Osteocyte (in vitro differentiated cells): ENCODE measurements at places on chromosomes 2 and 18. TPM values are rescaled to one million over a fixed set of nuclear protein-coding genes. Genes with fewer than 3 reads are reported as not detected.

Gene SLC11A1
- 0.16 and 0.21 TPM in 2 replicates for total RNA-seq

Gene RIT2
- total RNA-seq = not detected in 2 replicates

DNA sequence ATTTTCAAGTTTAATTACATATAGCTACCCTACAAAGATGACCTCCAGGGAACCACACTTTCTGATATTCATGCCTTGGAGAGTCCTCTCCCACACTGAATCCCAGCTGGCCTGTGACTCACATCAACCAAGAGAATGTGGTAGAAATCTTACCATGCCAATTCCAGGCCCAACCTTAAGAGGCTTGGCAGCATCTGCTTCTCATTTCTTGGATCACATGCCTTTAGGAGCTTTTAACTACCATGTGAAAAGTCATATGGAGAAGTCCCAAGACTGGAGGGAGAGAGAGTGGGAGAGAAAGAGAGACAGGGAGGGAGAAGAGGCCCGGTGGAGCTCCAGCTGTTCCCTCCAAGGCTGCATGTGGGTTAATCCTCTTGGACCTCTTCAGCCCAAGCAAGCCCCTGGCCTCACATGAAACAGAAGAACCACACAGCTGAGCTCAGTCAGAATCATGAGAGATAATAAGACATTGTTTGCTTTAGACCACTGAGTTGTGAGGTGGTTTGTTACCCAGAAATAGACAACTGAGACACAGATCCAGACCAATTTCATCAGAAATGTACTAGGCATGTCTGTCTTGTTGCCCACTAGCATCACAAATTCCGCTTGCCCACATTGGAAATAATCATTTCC, 190.7 kb downstream of the MTCL1 start:
- no peaks in the 10 kb centered on the region for H3K36me3 ChIP-seq
- peak overlapping the region; percentile 67 for H3K27ac ChIP-seq
- H3K4me3 ChIP-seq = no peak overlapping the region
- peaks cover 37% of the 10 kb centered on the region for H3K4me1 ChIP-seq
- peak; percentile 51 for DNase-seq

Gene C1QL2
- not detected in 2 replicates for total RNA-seq

- no peak overlapping the region for H3K4me3 ChIP-seq
- H3K4me1 ChIP-seq = no peaks in the 10 kb centered on the region
- DNase-seq = no peak
- H3K27ac ChIP-seq = no peak overlapping the region
- H3K36me3 ChIP-seq = peaks cover 59% of the 10 kb centered on the region
Measured at GRCh38 chr2:218238887-218239286, 21.9 kb downstream of the ARPC2 start.

DNA sequence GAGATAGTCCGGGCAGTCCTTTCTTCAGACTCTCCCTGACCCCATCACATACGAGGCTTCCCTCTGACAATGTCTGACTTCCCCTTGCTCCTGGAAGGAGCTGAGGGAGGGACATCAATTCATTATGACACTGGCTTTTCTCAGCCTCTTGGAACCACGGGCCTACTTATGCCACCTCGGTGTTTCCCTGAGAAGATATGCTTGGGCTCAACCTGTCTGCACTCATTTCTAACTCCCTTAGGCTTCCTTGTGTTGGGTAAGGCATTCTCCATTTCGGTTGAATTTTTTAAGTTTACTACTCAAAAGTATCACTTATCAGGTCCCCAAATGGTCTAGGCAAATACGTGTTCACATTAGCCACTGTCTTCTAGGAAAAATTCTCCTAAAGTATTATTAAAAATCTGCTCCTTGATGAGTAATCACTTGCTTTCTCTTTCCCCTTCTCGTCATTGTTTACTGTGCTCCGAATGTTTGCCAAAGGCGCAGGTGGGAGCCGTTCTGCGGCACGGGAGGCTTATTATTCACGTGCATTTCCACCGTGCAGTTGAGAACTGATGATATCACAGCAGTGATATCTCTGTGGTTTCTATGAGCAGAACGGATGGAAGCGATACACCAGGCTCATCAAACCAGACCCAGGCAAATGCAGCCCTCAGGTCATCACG, 33.1 kb downstream of the ARL4C start:
- H3K27me3 ChIP-seq = no peaks in the 10 kb centered on the region
- peaks cover 7% of the 10 kb centered on the region for H3K4me1 ChIP-seq
- no peak overlapping the region for H3K27ac ChIP-seq
- no peaks in the 10 kb centered on the region for H3K36me3 ChIP-seq
- no peak for DNase-seq

Gene BIRC6
- 96.2 and 98.8 TPM in 2 replicates for total RNA-seq

DNA sequence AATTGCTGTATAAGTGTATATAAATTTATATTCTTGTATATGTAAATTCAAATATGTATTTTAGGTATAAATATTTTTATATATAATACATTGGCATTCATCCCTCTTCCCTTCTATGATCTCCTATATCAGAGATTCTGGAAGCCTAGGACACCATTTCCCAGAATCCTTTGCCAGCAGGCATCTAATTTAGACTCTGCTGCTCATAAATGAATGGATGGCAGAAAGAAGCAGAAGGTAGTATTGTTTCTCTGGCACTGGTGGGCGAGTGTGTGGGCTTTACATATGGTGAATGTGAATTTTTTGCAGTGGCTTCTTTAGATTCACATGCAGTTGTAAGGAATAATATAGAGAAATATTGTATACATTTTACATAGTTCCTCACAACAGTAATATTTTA, 215.2 kb upstream of the THSD7B start:
- H3K27me3 ChIP-seq = no peaks in the 10 kb centered on the region
- DNase-seq = no peak
- no peaks in the 10 kb centered on the region for H3K36me3 ChIP-seq
- no peaks in the 10 kb centered on the region for H3K4me1 ChIP-seq
- H3K27ac ChIP-seq = no peak overlapping the region

DNA sequence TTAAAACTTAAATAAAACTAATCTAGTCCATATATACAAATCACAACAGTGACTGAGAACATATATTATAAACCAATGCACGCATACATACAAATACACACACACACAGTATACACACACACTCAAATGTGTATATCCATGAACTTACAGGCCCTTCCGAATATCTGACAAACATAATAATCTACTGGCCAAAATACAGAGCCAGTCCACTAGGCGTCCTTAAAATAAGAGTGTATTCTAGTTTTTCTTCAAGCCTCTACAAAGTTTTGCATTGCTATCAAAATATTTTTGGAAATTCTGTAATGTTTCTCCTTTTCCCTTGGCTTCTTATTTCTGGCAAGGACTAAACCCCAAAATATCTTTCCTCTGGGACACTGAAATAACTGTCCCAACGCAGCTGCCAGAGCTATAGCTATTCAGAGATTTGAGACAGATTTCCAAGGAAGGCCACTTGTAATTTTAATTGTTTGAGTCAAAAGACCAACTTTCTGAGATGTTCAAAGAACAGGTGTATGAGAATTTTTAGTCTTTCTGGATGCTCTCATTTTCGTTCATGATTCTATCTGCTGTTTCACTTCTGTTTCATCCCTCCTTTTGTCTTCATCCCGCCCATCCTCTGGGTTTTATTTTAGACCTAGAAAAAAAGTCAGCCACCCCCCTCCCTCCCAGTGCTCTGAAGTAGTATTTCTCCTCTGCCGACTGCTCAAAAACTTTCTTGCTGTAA, 24.1 kb upstream of the SP3 start:
- H3K4me1 ChIP-seq = peaks cover 16% of the 10 kb centered on the region
- DNase-seq = no peak
- no peak overlapping the region for H3K27ac ChIP-seq

DNA sequence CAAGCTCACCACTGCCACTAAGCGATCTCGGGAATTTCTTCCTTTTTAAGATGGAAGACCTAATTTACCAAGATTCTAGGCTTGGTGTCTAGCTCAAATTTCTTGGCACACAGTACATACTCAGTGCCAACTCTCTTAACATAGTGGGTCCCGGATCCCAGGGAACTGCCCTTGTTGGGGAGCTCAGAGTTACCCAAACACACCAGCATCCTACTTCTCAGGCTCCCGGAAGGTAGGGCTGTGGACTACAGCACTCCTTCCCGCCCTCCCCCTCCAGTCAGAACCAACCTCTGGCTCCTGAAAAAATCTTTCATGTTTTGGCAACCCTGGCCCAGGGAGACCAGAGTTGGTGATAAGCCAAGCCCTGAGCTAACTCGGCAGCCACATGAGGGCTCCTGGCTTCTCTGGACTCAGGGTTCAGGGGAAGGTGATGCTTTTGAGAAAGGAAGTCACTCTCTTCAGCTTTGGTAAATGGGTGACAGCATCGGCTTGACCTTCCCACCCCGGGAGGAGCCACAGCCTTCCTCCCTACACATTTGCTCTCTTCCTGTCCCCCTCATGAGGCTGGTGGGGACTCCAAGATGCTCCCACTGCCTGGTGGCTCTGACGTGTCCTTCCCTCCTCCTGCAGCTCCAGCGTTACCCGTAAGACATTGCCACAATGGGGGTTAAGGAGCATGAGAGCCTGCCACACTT, 8.8 kb downstream of the ODC1 start:
- H3K4me3 ChIP-seq = no peak overlapping the region
- peaks cover 4% of the 10 kb centered on the region for H3K4me1 ChIP-seq
- no peaks in the 10 kb centered on the region for H3K27me3 ChIP-seq
- H3K27ac ChIP-seq = no peak overlapping the region

GRCh38 chr2:196245378-196246140, 74.2 kb upstream of the STK17B start:
- no peaks in the 10 kb centered on the region for H3K27me3 ChIP-seq
- H3K36me3 ChIP-seq = peaks cover 4% of the 10 kb centered on the region
- DNase-seq = no peak
- peaks cover 64% of the 10 kb centered on the region for H3K4me1 ChIP-seq

DNA sequence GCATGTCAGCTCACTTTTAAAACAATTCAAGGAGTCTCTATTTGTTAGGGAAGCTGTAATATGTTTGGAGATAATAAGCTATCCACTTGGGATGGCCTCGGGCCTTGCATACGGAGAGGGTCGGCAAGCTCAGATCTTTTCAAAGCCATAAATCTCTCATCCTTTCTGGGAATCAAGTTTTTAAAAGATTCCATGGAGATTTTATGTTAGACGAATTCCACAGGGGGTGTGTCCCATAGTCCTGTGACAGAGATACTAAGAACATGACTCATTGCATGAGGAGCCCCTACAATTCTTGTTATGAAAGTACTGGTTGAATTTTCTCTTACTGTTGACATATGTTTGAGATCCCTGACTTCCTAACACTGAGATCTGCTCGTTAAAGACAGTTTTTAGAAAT, 108.7 kb downstream of the FEZ2 start:
- no peak for DNase-seq
- H3K4me1 ChIP-seq = peaks cover 93% of the 10 kb centered on the region

DNA sequence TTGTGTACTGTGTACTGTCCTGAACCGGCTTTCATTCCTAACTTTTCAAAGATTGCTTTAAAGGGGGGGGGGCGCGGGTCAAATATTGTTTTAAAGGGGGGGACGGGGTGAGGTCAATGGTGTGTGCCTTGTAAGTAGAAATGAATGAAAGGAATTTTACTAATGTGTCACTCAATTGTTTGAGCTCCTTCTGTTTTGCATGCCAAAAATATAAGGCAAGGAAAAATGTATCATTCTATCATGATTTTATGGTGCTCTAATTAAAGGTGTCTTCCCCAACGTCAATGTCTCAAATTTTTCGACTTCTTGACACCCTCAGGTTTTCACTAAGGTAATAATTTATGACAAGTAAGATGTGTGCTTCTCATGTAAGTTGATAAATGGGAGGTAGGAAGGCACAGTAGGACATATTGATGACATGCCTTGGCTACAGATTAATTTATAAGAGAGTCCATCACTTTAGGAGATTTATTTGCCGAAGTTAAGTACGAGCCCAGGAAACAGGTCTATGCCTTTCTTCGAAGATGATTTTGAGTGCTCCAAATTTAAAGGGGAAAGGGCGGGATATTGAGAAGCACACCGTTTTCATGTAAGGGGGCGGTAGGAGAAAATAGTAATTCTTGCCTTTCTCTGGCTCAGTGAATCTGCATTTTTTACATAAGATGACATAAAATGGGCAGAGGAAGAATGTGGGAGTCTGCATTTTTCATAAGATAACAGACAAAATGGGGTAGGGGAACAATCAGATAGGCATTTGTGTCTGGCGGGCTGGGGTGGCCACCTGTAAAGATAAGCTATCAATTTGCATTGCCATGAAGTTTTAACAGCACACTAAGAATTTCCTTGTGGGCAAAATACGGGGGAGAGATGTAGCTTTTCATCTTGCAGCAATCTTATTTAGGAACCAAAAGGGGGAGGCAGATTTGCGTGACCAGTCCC, 1.2 kb upstream of the TRAPPC8 start:
- H3K27me3 ChIP-seq = no peaks in the 10 kb centered on the region
- peak overlapping the region; percentile 100 for H3K27ac ChIP-seq
- peak overlapping the region; percentile 100 for H3K4me3 ChIP-seq
- H3K36me3 ChIP-seq = no peaks in the 10 kb centered on the region
- H3K4me1 ChIP-seq = peaks cover 30% of the 10 kb centered on the region

Gene IL36RN
- total RNA-seq = not detected in 2 replicates

- no peak overlapping the region for H3K4me3 ChIP-seq
- peaks cover 6% of the 10 kb centered on the region for H3K27me3 ChIP-seq
- H3K27ac ChIP-seq = no peak overlapping the region
- no peak for DNase-seq
- H3K36me3 ChIP-seq = no peaks in the 10 kb centered on the region
Measured at GRCh38 chr2:189437926-189438325, 3.3 kb upstream of the WDR75 start.

GRCh38 chr2:62826953-62827675, 121.6 kb downstream of the EHBP1 start:
- no peak overlapping the region for H3K27ac ChIP-seq
- H3K27me3 ChIP-seq = no peaks in the 10 kb centered on the region
- H3K4me3 ChIP-seq = no peak overlapping the region

- H3K4me1 ChIP-seq = no peaks in the 10 kb centered on the region
- H3K27ac ChIP-seq = no peak overlapping the region
- no peak overlapping the region for H3K4me3 ChIP-seq
- DNase-seq = no peak
- no peaks in the 10 kb centered on the region for H3K36me3 ChIP-seq
- H3K27me3 ChIP-seq = no peaks in the 10 kb centered on the region
Measured at GRCh38 chr2:143705108-143705707, 576.0 kb downstream of the ARHGAP15 start.

Gene PLEKHH2
- total RNA-seq = 17.4 and 19.6 TPM in 2 replicates

DNA sequence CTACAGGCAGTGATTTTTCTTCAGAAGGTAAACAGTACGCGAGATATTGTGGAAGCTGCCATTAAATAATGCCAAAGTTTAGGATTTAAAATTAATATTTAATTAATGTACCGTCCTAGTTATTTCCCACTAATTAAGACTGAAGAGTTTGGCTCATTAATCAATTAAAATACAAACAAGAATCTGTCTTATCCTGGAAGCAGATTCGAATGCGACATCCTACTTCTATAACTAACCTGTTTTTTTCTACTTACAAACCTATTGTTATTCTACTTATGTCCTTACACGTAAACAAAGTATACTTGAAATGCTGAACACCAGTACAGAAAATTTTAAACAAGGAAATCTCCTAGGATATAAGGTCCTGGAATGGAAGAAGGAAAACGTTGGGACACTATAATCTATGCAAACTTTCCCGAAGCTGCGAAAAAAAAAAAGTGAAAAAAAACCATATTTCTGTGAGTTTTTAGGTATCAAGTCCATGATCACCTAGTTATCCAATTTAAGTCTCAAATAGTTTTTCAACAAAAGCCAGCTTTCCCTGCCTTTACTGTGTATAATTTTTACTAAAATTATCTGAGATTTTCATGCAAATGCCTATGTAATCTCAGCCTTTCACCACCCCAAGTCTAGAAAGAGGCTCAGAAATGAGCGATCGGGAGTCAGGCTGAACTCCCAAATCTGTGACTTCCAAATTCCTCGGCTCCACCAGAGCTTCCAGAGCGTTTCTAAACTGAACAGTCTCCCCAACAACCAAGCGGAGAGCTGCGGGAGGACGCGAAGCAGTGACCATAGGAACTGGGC, 1.2 kb upstream of the C2orf15 start:
- H3K4me3 ChIP-seq = peak overlapping the region; percentile 93
- no peaks in the 10 kb centered on the region for H3K36me3 ChIP-seq
- peak overlapping the region; percentile 75 for H3K27ac ChIP-seq
- peaks cover 7% of the 10 kb centered on the region for H3K4me1 ChIP-seq
